ENCODE measurements at places on chromosomes 2 and 18. TPM values are rescaled to one million over a fixed set of nuclear protein-coding genes. Genes with fewer than 3 reads are reported as not detected.

VSNL1 gene
- total RNA-seq = 1.1 TPM

GRCh38 chr2:235936493-235936892 lies 231.7 kb downstream of the GBX2 start:
- no peak overlapping the region for H3K27ac ChIP-seq
- no peaks in the 10 kb centered on the region for H3K27me3 ChIP-seq
- no peak for DNase-seq
- no peak overlapping the region for H3K4me3 ChIP-seq
- H3K4me1 ChIP-seq = peaks cover 12% of the 10 kb centered on the region
- peaks cover 32% of the 10 kb centered on the region for H3K36me3 ChIP-seq

DNA sequence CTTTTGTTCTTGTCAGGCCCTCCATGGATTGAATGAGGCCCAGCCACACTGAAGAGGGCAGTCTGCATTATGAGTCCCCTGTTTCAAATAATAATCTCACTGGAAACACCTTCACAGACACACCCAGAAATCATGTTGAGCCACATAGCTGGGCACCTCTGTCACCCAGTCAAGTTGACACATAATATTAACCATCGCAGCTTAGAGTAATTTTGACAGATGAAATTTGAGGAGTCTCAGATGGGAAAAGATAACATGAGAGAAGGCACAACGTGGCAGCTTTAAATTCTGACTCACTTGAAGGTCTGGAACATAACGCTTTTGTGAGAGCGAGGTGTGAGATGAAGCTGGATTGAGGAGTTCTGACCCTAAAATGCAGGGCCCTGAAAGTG lies 70.9 kb upstream of the TMEM87B start:
- H3K27ac ChIP-seq = no peak overlapping the region
- no peaks in the 10 kb centered on the region for H3K4me1 ChIP-seq
- no peak for DNase-seq
- no peaks in the 10 kb centered on the region for H3K27me3 ChIP-seq
- H3K4me3 ChIP-seq = no peak overlapping the region

ZNF892 gene
- total RNA-seq = 4.2 TPM

- H3K27me3 ChIP-seq = no peaks in the 10 kb centered on the region
- H3K27ac ChIP-seq = no peak overlapping the region
- no peaks in the 10 kb centered on the region for H3K36me3 ChIP-seq
- no peak overlapping the region for H3K4me3 ChIP-seq
- H3K4me1 ChIP-seq = no peaks in the 10 kb centered on the region
Measured at GRCh38 chr2:198004921-198005829, 200.8 kb downstream of the PLCL1 start.

- H3K36me3 ChIP-seq = no peaks in the 10 kb centered on the region
- DNase-seq = no peak
Measured at GRCh38 chr2:39608686-39609441, 56.9 kb upstream of the TMEM178A start.

GRCh38 chr2:71928734-71929481 lies 218.8 kb downstream of the CYP26B1 start:
- H3K4me3 ChIP-seq = no peak overlapping the region
- DNase-seq = no peak
- H3K36me3 ChIP-seq = no peaks in the 10 kb centered on the region
- H3K4me1 ChIP-seq = no peaks in the 10 kb centered on the region

- peaks cover 17% of the 10 kb centered on the region for H3K4me1 ChIP-seq
- H3K36me3 ChIP-seq = peaks cover 5% of the 10 kb centered on the region
- no peak overlapping the region for H3K27ac ChIP-seq
- DNase-seq = peak; percentile 26
- H3K4me3 ChIP-seq = no peak overlapping the region
- no peaks in the 10 kb centered on the region for H3K27me3 ChIP-seq
Measured at GRCh38 chr2:158464426-158465281, 7.9 kb downstream of the PKP4 start.

DNA sequence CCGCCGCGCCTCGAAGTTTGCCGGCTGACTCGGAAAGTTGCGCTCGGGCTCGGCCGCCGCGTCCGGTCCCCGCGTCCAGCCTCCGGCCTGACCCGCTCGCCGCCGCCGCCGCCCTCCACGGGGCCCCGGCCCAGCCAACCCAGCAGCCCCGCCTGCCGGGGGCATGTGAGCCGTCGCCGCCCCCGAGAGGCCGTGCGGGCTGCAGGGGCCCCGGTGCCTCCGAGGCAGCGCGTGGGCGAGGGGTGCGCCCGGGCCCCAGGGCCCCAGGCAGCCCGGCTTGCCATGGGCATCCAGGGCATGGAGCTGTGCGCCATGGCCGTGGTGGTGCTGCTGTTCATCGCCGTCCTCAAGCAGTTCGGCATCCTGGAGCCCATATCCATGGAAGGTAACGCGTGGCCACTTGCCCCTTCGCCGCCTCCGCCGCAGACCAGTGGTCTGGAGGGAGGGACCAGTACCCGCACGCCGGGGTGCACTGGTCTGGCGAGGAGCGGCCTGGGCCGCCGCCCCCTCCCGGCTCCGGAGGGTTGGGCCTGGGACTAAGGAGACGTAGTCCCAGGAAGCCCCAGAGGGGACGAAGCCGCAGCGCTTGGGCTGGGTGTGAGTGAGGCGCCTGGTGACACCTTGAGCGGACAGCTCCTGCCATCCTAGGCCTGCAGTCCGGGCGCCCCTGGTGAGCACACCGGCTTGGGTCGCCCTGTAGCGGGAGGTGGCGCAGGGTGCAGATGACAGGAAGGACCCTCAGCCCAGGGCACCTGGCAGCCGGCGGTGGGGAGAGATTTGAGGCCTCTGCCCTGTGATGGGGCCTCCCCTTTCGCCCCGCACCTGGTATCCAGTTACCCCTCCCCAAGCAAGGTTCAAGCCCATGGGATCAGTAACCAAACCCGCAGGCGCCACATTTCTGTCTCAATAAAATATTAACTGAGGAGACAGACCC lies 49.9 kb downstream of the KCNIP3 start:
- peaks cover 13% of the 10 kb centered on the region for H3K4me1 ChIP-seq
- no peaks in the 10 kb centered on the region for H3K36me3 ChIP-seq
- peak overlapping the region; percentile 8 for H3K27ac ChIP-seq
- DNase-seq = peak; percentile 55

- no peak overlapping the region for H3K4me3 ChIP-seq
- no peaks in the 10 kb centered on the region for H3K4me1 ChIP-seq
- H3K27ac ChIP-seq = no peak overlapping the region
- no peak for DNase-seq
Measured at GRCh38 chr2:144826105-144826504, 306.2 kb upstream of the ZEB2 start.

GRCh38 chr18:34866310-34866709 lies 156.2 kb downstream of the DTNA start:
- H3K27ac ChIP-seq = no peak overlapping the region
- no peaks in the 10 kb centered on the region for H3K36me3 ChIP-seq
- no peak overlapping the region for H3K4me3 ChIP-seq
- DNase-seq = no peak

FBLN7 gene
- 2.0 TPM for total RNA-seq

UGT1A6 gene
- 22.9 TPM for total RNA-seq

GRCh38 chr2:182064019-182064778 lies 78.5 kb downstream of the PPP1R1C start:
- H3K27me3 ChIP-seq = no peaks in the 10 kb centered on the region
- H3K4me3 ChIP-seq = no peak overlapping the region
- H3K36me3 ChIP-seq = no peaks in the 10 kb centered on the region
- H3K4me1 ChIP-seq = peaks cover 14% of the 10 kb centered on the region
- H3K27ac ChIP-seq = peak overlapping the region; percentile 8

DNA sequence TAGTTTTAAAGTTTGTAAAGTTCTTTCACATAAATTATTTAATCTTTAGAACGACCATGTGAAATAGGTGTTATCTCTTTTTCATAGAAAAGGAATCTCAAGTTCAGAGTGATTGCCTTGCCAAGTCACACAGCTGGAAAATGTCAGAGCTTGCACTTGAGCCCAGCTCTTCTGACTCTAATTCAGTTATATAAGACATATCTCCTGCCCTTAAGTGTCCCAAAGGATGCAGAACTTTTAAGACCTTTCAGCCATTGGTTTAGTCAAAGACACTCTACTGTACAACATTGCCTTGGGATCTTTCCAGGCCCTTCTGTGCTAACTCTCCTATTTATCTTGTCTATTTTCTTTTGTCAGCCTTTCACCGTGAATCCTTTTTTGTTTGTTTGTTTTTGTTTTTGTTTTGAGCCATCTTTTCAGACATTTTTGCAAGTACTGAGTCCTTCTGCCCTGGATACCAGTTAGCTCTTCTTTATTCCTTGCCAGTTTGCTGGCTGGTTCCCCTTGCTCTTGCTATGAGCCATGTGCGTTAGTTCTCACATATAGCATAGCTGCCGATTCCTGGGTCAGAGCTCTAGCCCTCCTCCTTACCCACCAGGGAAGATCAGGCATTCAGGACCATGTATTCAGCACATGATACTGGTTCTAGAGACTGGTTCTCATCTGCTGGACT lies 160.0 kb upstream of the MYO3B start:
- peaks cover 4% of the 10 kb centered on the region for H3K36me3 ChIP-seq
- no peaks in the 10 kb centered on the region for H3K27me3 ChIP-seq
- no peak overlapping the region for H3K27ac ChIP-seq
- no peaks in the 10 kb centered on the region for H3K4me1 ChIP-seq
- H3K4me3 ChIP-seq = no peak overlapping the region

DNA sequence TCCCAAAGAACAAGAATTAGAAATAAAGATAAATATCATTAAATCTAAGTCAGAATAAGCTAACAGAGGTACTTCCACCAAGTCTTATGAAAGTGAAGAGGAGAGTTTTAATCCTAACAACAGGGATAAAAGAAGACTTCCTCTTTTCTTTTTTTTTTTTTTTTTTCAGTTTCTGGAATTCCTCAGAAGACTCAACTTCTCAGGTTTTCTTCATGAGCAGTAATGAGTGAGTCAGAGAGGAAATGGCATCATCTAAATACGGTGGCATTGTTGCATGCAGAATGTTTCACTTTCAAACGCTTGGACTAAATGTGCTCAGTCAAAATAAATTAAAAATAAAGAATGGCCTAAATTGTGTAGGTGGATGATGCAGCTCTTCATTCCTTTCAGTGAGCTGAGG lies 45.6 kb upstream of the ARHGAP15 start:
- H3K4me1 ChIP-seq = no peaks in the 10 kb centered on the region
- no peak overlapping the region for H3K4me3 ChIP-seq
- H3K36me3 ChIP-seq = no peaks in the 10 kb centered on the region
- no peak overlapping the region for H3K27ac ChIP-seq
- no peaks in the 10 kb centered on the region for H3K27me3 ChIP-seq
- DNase-seq = no peak

DNA sequence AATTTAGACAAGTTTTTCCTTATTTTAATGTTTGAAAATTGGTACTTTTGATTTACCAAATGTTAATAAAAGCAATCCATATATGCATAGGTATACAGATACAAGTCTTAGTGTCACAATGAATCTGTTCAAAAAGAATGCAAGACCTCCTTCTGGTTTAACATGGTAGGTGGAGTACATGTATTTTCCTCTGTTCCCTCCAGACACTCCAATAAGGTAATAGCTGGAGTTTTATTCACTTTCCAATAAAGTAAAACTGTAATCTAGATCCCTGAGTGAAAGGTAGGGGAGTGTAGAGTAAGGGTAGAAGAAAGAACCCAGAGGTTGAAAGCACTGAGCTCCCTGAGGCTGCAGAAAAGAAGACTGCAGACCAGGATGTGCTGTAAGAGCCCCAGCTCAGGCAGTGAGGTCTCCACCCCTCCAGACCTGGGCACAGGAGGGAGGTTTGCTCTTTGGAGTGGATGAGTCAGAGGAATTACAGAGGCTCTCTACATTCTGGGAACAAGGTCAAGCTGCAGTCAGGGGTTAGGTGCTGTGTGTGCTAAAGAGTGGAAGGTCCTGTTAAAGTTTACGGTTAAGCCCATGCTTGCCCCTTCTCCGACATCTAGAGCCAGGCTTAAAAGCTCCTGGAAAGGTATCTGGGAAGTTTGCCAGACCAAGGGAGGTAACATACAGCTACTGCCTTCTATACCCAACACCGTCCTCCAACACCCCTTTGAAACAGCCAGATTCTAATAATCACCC lies 27.6 kb upstream of the STAT1 start:
- H3K4me3 ChIP-seq = no peak overlapping the region
- H3K27ac ChIP-seq = no peak overlapping the region
- H3K36me3 ChIP-seq = no peaks in the 10 kb centered on the region
- peaks cover 9% of the 10 kb centered on the region for H3K4me1 ChIP-seq
- H3K27me3 ChIP-seq = no peaks in the 10 kb centered on the region
- no peak for DNase-seq

- H3K27me3 ChIP-seq = no peaks in the 10 kb centered on the region
- no peaks in the 10 kb centered on the region for H3K4me1 ChIP-seq
- no peak overlapping the region for H3K27ac ChIP-seq
- no peak overlapping the region for H3K4me3 ChIP-seq
Measured at GRCh38 chr2:73337828-73338227, 44.5 kb upstream of the EGR4 start.

ZBTB7C gene
- 47.1 TPM for total RNA-seq

DNA sequence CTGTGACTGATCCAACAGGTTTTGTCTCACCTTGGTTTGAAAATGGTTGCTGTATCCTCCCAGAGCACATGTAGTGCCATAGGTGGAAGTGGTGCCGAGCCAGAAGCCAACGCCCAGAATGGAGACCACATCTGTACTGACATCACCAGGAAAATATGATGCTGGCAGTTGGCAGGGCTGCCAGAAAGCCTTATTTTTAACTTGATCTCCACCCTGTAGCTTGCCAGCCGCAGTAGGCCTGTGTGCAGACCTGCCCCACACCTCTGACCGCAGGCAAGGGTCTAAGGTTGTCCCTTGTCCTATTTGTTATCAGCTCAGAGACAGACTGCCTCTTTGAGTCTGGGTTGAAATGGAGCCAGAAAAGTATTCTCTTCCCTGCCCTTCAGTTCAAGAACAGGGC lies 123.5 kb upstream of the EML6 start:
- H3K36me3 ChIP-seq = no peaks in the 10 kb centered on the region
- H3K4me3 ChIP-seq = no peak overlapping the region
- peak overlapping the region; percentile 49 for H3K27ac ChIP-seq
- peak; percentile 77 for DNase-seq

DNA sequence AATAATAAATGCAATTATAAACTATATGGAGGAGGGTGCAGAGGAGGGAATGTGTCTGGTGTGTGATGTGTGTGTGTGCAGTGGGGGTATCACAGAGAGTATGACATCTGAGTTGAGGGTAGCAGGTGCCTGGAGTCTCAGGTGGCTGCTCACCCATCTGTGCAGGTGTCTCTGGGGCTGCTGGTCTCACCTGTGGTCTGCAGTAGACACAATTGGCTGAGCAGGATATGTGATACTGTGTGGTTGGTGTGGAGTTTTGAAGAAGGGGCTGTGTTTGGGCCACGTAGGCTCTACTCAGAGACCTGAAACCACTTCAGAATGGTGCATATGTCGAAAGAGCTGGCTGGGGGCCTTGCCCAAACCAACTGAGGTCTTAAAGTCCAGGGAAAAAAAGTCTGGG lies 17.0 kb downstream of the FABP1 start:
- no peak overlapping the region for H3K4me3 ChIP-seq
- no peak for DNase-seq
- H3K27me3 ChIP-seq = no peaks in the 10 kb centered on the region
- no peaks in the 10 kb centered on the region for H3K36me3 ChIP-seq

ASAP2 gene
- 35.3 TPM for total RNA-seq

- DNase-seq = no peak
- no peak overlapping the region for H3K27ac ChIP-seq
- H3K27me3 ChIP-seq = no peaks in the 10 kb centered on the region
- peaks cover 24% of the 10 kb centered on the region for H3K4me1 ChIP-seq
- no peak overlapping the region for H3K4me3 ChIP-seq
Measured at GRCh38 chr2:85447222-85447585, 28.7 kb downstream of the SH2D6 start.
